ENCODE measurements at places on chromosomes 2 and 18.

DNA sequence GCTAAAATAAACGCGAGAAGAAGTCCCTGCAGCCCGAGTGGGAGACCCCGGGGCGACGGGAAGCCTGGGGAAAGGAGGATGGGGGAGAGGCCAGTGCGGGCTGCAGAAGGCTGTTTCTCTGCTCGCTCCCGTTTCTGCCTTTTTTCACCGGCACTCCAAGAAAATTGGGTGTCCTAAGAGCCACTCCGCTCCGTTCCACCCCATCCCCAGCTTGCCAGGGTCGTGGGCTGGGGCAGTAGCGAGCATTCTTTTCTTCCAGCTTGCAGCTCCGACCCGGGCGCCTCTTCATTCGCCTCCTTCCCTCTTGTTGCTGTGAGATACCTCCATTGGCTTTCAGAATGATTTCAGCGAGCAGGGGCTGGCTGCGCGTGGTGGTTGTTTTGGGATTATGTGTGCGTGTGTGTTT lies 1.1 kb downstream of the HOXD3 start:
- DNase-seq, result no peak

DNA sequence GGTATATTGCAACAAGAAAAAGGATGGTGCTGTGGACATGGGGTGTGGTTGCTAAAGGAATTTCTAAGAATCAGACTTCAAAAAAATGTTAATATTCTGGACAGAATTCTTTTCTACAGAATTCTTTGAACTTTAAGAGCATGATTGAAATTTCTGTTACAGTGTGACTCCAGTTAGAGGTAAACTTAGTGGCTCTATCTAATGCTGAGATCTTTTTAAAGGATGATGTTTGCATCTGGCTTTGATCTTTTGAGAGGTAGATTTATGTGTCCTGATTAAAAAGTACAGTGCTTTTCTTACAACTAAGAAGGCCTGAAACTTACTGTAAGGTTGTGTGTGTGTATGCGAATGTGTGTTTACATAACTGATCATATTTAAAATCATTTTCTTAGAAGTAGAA lies 25.4 kb downstream of the NCK2 start:
- no peak for DNase-seq

DNA sequence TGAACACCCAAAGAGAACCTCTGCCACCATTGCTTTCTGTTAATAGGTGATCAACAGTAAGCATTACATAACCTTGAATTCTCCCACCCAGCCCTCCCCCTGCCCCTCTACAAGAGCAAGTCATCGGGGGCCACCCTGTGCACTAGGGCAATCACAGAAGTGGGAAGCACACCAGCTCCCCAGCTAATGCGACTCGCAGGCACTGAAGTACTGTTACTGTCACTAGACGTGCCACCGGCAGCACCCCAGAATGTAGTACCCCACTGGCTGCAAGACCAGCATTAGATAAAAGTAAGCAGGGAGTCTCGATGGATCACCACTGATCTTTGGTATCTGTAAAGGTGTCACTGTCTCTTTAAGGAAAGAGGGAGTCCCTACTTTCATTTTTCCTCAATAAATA lies 167.6 kb downstream of the FAM210A start:
- DNase-seq, result no peak

DNA sequence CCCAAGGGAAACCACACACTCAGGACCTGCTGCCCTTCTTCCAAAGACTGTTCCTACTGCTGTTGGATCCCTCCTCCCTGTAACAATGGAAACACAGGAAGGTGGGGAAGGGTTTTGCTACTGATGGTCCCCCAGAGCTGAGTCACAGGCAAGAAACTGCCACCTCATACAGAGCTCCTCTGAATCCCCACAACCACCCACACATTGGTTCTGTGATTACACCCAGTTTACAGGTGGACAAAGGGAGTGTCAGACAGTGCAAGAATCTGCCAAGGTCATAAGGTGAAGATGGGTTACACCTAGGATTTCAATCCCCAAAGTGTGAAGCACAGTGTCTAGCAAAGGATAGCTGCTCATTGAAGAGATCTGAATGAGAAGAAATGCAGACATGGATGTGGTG lies 141.7 kb upstream of the LMAN1 start:
- no peak for DNase-seq

GRCh38 chr2:46747297-46747818 lies 168.2 kb downstream of the MCFD2 start:
- DNase-seq, result no peak

- DNase-seq, result no peak
These were observed 106.3 kb upstream of the CD302 start for GRCh38 chr2:159904127-159904958.

DNA sequence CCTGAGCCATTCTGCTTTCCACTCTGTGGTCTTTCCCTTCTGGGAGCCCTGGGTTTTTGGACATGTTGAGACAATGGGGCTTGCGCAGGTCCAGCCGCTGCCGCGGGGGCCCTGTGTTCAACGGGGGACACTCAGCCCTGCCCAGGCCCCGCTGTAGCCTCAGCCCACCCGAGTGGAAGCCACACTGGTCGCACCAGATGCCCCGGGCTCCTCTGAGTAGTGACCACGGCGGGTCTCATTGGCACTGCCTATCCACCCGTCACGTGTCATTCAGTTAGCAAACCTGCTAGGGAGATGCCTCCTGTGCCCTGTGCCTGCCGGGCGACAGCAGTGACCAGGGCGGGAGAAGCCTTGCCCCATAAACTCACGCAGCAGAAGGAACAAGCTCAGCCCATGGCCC lies 19.1 kb downstream of the D2HGDH start:
- no peak for DNase-seq

GRCh38 chr2:204110338-204110741 lies 173.8 kb downstream of the ICOS start:
- no peak for DNase-seq

- no peak for DNase-seq
These were observed 58.9 kb upstream of the STK17B start for GRCh38 chr2:196230061-196230854.

DNA sequence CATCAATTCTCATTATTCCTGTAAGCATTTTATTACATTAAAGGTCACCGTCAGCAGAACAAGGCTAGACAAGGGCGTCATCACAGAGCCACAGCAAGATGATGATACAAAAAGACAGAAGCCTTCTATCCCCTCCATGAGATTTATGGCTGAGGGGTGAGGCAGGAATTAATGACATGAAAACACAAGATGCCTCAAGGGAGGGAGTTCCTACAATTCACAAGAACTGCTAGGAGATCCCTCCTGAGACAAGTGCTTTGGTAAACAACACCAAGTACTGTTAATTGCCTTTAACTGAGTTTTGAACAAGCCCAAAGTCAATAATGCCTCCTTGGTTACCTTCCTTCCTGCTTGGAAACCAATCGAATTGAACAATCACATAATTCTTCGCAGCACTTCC lies 14.1 kb downstream of the ADD2 start:
- no peak for DNase-seq

DNA sequence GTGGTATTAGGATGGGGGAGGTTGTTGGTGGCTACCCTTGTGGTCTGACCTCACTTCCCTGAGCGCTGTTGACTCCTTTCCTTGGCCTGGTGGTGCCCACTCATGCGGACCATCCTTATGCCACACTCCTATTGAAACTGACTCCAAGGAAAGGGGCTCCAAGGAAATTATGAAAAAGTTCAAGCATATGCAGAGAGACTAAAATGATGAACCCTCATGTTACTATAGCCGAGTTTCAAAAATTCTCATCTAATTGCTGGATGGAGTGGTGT lies 96.2 kb upstream of the STPG4 start:
- DNase-seq, result no peak

- no peak for DNase-seq
These were observed 132.8 kb downstream of the ACOXL start for GRCh38 chr2:110865188-110865587.

DNA sequence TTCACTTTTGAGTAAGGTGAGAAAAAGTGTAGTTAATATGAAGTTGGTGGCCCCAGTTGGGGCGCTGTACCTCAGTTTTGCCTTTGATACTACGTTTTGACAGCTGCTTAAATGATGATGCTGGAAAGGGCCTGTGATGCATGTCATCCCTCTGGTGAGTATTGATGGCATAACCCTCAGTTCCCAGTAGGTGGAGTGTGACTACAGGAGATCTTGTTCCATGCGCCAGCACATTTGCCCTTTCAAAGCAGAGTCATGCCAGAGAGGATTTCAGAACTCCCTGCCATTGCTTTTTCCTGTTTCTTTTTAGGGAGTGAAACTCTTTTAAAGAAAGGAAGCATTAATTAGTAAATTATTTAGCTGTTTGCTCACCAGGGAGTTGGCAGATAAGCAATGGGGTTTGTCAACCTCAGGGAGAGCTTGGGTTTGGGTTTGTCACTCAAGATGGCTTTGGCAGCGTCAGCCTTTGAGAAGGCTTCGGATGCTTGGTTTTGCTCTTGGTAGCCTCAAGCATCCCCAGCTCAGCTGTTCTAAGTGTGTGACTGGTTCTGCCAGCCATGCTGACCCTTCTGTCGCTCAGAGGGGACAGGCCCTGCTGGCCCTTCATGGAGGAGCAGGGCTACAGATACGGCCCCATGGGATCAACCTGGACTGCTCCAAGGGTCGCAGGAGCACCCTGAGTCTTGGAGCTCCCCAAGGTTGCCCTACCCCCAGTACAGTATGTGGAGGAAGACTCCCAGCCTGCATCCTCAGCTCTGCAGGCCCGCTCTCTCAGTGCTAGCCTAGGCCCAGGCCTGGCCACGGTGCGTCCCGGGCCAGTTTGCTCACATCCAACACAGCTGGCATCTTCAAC lies 29.1 kb downstream of the ARMC9 start:
- peak; percentile 61 for DNase-seq

- DNase-seq, result no peak
These were observed 783.7 kb upstream of the TMEFF2 start for GRCh38 chr2:192978395-192978794.

GRCh38 chr2:36380624-36381481 lies 25.3 kb downstream of the CRIM1 start:
- no peak for DNase-seq

DNA sequence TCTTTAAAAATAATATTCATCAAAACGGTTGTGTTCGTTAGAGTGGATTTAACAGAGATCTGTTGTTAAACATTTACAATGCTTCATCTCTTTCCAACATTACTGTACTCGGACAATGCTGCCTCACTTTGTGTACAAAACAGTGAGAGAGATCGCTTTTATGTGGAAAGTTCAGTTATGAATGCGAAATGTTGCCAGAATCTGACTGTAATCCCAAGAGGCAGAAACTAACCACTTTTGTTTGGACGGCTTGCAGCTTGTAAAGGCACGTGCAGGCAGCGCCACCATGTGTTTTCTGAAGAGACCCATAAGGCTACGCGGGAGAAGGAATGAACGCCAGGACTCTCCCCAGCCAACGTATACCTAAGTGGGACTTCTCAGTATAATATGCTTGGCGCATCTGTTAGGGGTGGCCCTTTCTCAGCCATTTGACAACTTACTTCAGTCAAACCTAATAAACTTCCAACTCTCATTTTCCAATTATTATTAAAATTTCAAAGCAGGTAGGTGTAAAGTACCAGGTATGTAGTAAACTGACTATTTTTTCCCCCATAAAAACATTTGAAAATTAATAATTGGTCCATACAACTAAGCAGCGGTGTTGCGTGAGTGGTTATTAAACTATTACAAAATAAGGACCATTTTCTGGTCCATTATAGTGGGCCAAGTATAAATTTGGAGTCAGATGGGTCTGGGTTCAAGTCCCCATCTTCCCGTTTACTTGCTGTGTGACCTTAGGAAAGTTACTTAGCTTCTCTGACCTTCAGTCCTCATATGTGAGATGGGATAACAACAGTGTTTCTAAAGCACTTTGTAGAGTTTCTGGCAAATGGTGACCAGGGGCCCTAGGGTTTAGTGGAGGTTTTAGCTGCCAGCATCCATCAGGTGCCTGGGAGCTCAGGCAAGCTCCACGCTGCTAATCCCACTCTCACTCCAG lies 5.6 kb upstream of the NAPG start:
- peak; percentile 85 for DNase-seq

DNA sequence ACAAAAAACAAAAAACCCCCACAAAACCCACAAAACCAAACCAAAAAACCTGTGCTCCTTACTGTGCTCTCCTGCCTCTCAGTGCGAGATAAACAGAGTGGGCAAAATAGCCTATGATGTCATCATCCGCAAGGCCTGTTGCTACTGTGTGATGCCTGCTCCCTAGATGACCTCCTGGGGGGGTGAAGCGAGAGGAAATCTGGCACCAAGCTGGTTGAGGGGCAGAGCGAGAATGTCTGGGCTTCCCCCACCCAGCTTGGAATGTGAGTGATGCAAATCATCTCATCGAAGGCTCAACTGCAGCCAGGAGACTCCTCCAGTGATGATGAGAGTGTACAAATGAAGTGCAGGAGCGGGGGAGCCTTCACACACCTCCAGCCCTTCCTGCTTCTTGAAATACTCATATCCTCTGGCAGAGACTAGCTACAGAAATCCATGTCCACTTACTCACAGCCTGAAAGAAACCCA lies 57.7 kb upstream of the MAP4K3 start:
- no peak for DNase-seq

- DNase-seq, result no peak
These were observed 182.8 kb downstream of the NBAS start for GRCh38 chr2:15378148-15378908.

GRCh38 chr2:188425266-188425665 lies 133.6 kb downstream of the GULP1 start:
- DNase-seq, result no peak

- DNase-seq, result no peak
These were observed 40.6 kb downstream of the FASTKD2 start for GRCh38 chr2:206805887-206806607.

- DNase-seq, result no peak
These were observed 123.2 kb upstream of the CDCA7 start for GRCh38 chr2:173231465-173231864.

- peak; percentile 51 for DNase-seq
These were observed 34.5 kb upstream of the RAB31 start for GRCh38 chr18:9673296-9674251.

GRCh38 chr2:69771461-69771860 lies 29.5 kb downstream of the ANXA4 start:
- no peak for DNase-seq

DNA sequence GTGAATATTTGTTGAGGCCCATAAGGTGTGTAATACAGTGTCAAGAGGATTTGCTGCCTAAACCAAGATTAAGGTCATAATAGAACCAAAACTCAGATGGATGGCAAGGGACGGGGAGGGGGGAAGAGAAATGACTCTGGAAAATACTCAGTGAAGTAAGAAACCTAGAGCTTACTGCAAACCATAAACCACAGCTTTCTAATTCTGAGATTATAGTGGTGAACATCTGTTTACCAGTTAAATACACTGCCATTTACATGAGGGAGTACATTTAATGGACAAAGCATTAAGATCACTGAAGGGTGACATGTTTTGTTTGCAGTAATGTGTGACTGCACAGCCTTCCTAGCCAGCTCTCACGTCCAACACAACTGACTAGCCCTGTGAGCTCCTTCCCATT lies 19.8 kb downstream of the EVX2 start:
- DNase-seq, result peak; percentile 39

GRCh38 chr2:2102866-2103653 lies 228.0 kb downstream of the MYT1L start:
- no peak for DNase-seq

- DNase-seq, result no peak
These were observed 13.0 kb downstream of the GPR155 start for GRCh38 chr2:174473796-174474195.

DNA sequence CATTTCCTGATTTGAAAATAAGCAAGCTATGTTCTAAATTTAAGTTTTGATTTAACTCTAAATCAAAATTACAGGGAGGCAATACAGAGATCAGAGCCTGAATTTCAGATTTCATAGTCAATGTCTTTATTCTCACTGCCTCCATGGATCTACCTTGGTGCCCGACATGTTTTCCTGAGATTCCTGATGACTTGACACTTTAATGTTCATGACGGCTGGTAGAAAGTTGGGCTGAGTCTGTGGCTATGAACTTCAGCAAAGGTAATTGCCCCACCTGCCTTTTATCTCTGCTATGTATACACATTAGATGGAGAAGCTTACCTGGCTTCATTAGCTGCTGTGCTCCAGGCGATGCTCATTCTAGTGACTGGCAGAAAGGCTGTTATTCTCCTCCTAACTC lies 1390.5 kb upstream of the CELF4 start:
- DNase-seq, result no peak

All from WERI-Rb-1 (cell line).